ENCODE measurements at places on chromosomes 4 and X. TPM values are rescaled to one million over a fixed set of nuclear protein-coding genes. Genes with fewer than 3 reads are reported as not detected.

Gene C4orf51
- total RNA-seq = not detected

GRCh38 chr4:51906167-51906958 is 63.4 kb downstream of the DCUN1D4 start:
- DNase-seq = no peak

DNA sequence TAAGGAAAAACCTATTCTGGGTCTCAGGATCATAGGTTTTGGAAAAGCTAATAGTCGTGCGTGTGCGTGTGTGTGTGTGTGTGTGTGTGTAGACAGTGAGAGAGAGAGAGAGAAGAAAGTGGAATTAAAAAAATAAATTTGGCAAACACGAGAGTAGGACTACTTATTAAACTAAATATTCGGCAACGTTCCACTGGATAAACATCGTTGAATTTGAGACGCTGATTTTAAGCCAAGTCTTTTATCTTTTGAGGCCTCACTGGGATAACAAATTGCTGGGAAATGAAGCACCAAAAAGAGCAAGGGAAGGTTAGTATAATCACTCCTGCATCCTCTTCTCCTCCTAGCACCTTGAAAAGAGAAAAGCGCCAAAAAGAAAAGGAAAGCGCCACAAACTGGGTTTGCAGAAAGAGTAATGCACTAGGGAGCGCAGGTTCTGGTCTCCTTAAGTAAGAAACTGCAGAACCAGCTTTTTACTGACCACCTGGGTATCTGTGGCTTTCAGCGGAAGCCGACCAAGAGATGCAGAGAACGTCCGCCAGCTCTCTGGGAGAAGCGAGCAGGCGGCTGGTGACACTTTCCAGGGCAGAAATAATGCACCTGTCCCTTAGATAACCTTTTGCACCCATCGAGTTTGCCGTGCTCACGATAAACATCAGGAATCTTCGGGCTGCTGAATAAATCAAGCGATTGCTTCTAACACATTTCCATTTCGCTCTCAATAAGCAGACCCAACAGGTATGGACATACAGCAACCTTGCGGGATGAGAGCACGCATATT is 3.4 kb downstream of the ATOH1 start:
- DNase-seq = peak; percentile 10

Gene ITGB1BP2
- total RNA-seq = 99.7 TPM

DNA sequence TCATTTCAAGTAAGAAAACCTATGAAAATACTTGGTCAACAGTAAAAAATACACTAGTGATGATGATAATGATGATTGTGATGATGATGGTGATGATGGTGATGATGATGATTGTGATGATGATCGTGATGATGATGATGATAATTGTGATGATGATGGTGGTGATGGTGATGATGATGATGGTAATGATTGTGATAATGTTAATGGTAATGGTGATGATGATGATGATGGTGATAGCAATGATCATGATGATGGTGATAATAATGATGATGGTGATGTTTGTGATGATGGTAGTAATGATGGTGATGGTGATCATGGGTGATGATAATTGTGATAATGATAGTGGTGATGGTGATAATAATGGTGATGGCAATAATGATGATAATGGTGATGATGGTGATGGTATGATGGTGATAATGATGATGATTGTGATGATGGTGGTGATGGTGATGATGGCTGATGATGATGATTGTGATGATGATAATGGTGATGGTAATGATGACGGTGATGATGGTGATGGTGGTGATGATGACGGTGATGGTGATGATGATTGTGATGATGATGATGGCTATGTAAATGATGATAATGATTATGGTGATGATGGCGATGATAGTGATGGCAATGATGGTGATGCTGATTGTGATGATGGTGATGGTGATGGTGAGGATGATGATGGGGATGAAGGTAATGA is 62.1 kb downstream of the VCX3A start:
- no peak for DNase-seq

Gene CXorf58
- 0.21 TPM for total RNA-seq

DNA sequence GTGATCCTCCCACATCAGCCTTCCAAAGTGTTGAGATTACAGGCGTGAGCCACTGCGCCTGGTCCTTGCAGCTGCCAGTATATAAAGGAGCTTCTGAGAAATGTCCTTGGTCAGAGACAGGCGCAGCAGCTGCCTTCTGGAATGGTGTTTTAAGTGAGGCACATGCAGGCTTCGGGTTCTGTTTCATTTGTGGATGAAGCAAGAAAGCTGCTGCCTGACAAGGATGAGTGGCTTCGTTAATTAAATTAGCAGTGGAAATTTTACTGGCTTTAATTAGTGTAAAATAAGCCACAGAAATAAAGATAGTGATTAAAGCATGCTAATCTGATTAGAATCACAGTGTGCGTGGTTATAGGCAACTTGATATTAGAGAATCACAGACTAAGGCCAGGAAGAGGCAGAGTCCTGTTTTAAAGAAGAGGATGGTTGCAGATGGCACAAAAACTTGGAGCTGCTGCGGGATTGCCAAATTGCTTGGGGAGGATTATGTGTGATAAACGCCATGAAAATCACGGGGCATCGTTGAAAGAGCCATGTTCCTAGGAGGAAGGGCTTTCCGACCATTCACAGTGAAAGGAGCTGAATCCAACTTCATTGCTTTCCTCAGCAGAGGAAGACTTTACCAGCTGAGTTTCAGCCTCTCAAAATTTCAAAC is 348.4 kb upstream of the FAT1 start:
- DNase-seq = no peak

GRCh38 chr4:163895378-163896005 is 401.0 kb downstream of the TMA16 start:
- DNase-seq = no peak

- DNase-seq = no peak
These were observed 458.6 kb upstream of the NWD2 start for GRCh38 chr4:36785973-36786372.

- DNase-seq = no peak
These were observed 132.7 kb downstream of the PJA1 start for GRCh38 chrX:69032601-69033000.

Data from cardiac muscle cell (in vitro differentiated cells and primary cell).